ENCODE measurements at places on chromosomes 5 and 9.

DNA sequence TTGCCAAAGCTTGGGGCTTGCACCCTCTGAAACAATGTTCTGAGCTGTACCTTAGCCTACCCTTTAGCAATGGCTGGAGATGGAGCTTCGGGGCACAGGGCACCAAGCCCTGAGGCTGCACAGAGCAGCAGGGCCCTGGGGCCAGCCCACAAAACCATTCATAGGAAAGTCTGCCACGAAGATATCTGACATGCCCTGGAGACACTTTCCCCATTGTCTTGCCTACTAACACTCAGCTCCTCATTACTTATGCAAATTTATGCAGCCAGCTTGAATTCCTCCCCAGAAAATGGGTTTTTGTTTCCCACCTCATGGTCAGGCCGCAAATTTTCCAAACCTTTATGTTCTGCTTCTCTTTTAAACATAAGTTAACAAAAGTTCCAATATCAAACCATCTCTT is 105.7 kb downstream of the DTWD2 start:
- DNase-seq, result no peak

DNA sequence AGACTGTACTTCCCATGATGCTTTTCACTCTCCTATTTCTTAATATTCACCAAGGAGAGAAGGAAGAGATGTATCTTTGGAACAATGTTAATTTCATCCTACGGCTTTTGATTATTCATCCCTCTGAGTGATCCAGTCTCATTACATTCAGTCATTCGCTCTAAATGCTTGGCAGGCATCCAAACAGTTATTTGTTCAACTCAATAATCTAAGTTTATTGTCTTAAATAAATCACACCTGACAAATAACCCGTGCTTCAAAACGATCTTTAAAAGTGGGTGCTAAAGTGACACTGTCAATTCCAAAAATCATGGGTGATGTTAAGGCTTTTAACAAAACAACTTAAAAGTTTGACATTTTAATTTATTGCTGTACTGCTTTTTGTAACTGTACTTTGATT is 233.1 kb downstream of the RASEF start:
- DNase-seq, result no peak

- DNase-seq, result no peak
Measured at GRCh38 chr9:83291196-83291595, 228.3 kb upstream of the RASEF start.

DNA sequence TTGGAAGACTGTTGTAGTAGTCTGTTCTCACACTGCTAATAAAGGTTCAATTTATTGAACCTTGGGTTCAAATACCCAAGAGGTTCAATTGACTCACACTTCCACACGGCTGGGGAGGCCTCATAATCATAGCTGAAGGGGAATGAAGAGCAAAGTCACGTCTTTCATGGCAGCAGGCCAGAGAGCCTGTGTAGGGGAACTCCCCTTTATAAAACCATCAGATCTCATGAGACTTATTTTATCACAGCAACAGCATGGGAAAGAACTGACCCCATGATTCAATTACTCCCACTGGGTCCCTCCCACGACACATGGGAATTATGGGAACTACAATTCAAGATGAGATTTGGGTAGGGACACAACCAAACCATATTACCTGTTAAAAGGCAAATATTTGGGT is 268.2 kb downstream of the TMEM167A start:
- no peak for DNase-seq

GRCh38 chr5:96638561-96638960 is 23.6 kb upstream of the CAST start:
- DNase-seq, result no peak

GRCh38 chr9:99027443-99027842 is 77.5 kb upstream of the TGFBR1 start:
- no peak for DNase-seq

DNA sequence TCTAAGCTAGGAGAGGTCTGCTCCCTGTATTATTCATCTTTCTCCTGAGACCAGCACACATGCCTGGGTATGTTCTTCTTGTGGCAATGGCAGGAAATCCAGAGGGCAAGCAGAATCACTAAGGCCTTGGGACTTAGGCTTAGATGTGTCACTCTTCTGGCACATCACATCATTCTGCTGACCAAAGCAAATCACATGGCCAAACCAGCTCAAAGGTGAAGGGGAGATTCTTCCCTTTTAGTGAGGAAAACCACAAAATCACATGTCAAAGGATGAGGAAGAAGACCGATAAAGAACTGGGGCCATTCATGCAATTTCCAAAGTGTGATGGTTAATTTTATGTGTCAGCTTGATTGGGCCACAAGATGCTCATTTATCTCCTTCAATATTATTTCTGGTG is 5.7 kb upstream of the AGGF1 start:
- no peak for DNase-seq

- no peak for DNase-seq
Measured at GRCh38 chr9:134177624-134178393, 13.4 kb upstream of the RNU6ATAC start.

- no peak for DNase-seq
Measured at GRCh38 chr5:62082370-62082801, 223.6 kb upstream of the KIF2A start.

GRCh38 chr5:98796197-98796972 is 22.9 kb downstream of the RGMB start:
- peak; percentile 51 for DNase-seq

GRCh38 chr5:133865113-133865512 is 103.3 kb downstream of the C5orf15 start:
- DNase-seq, result no peak

GRCh38 chr5:15585128-15585527 is 85.1 kb downstream of the FBXL7 start:
- DNase-seq, result no peak

DNA sequence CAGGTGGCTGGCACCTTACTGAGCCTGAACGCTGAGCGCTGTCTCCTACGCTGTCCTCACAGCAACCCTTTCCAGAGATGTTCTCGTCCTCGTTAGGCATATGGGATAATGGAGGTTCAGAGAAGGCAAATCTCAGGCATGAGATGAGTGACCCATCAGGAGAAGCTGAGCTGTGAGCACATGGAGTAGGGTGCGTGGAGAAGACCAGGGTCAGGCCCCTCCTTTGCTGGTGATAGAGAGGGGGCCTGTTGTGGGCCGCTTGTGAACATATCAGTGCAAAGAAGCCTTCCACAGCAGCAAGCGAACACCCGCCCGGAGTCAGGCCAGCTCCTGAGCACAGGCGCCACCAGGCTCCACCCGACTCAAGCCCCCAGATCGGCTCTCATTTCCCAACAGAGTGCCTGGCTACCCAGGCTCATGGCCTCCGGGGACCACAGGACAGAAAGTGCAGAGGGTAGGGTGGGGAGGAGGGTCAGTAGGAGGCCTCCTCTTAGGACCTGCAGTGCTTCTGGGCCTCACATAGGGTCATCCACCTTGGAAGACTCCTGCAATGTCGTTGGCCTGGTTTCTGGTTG is 15.0 kb upstream of the TIFAB start:
- DNase-seq, result no peak

DNA sequence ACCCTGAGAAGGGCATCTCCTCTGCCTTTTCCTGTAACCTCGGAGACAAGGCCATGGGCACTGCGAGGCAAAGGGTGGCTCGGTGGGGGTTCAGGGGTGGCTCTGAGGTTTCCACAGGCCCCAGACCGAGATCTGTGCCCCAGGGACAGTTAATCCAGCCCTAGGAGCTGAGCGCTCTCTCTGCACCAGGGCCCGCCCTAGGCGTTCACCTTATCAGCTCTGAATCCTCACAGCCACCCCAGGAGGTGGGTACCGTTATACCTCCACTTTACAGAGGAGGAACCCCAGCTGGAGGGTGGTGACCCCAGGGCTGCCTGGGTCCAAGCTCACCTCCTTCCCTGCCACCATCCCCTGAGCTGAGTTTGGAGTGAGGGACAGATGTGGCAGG is 2.3 kb upstream of the ENG start:
- DNase-seq, result no peak

- no peak for DNase-seq
Measured at GRCh38 chr5:1666812-1667588, 132.6 kb downstream of the MRPL36 start.

- DNase-seq, result no peak
Measured at GRCh38 chr9:133735415-133735775, 2.8 kb downstream of the SARDH start.

- no peak for DNase-seq
Measured at GRCh38 chr5:123520677-123521247, 8.8 kb downstream of the CSNK1G3 start.

GRCh38 chr5:65625743-65626142 is 916 bp downstream of the SHLD3 start:
- DNase-seq, result no peak

GRCh38 chr5:113090336-113091106 is 113.9 kb downstream of the DCP2 start:
- no peak for DNase-seq

GRCh38 chr9:92726971-92727715 is 37.5 kb downstream of the BICD2 start:
- DNase-seq, result no peak

GRCh38 chr9:133610845-133611244 is 1.7 kb upstream of the FAM163B start:
- DNase-seq, result no peak

GRCh38 chr9:137973829-137974416 is 96.3 kb downstream of the CACNA1B start:
- DNase-seq, result no peak

DNA sequence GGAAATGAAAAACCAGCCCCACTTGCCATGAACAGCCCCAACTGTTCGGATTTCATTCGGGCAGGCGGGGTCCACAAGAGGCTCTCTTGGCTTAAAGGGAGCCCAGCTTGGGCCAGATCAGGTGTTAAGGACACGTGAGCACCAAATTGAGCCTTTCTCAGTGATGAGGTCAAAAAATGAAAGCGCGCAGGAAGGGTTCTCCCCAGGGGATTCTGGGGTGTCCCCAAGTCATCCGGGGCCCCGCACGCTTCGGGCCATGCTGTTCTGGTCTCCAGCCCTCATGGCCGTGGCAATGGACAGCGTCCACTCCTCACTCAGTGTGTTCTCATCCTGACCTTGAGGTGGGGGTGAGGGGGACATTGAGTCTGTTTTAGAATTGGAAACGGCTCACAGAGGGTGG is 10.9 kb downstream of the AK1 start:
- no peak for DNase-seq

DNA sequence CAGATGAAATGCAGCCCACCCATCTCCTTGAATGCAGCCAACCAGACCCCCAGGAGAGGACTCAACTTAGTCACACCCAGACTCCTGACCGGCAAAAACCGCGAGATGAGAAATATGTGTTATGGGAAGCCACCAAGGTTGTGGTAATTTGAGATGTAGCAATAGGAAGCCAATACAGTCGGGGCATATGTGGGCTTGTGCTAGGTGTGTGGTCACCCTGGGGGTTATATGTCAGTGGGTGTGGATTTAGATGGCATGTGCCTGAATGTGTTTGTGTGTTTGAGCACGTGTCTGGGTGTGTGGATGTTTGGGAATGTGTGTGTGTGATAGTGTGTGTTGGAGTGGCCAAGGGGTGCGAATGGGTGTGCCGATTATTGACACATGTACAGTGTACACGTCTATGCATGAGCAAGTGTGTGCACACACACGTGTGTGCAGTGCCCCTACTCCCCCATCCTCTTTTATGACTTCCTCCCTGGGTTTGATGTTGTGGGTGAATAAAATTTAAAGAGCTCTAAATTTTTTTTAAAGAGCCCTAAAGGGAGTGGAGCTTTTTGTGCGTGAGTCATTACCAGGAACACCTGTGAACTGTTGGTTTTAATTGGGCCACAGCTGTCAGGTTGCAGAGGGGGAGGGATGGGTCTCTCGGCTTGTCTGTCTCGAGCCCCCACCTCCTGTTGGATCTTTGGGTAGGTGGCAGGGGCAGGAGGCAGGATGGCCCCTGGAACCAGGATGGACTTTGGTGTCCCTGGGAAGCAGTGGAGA is 86.8 kb downstream of the LHX2 start:
- DNase-seq, result no peak

GRCh38 chr5:138755084-138755748 is 2.0 kb downstream of the CTNNA1 start:
- no peak for DNase-seq
